ENCODE measurements at places on chromosomes 1 and 21.
A peak's percentile ranks its signal among the peaks of the same experiment; 100 is the strongest.

GRCh38 chr1:71755441-71755840 lies 526.9 kb downstream of the NEGR1 start:
- no peak for DNase-seq

- DNase-seq = no peak
These were observed 159.2 kb downstream of the PIGK start for GRCh38 chr1:77060000-77060399.

DNA sequence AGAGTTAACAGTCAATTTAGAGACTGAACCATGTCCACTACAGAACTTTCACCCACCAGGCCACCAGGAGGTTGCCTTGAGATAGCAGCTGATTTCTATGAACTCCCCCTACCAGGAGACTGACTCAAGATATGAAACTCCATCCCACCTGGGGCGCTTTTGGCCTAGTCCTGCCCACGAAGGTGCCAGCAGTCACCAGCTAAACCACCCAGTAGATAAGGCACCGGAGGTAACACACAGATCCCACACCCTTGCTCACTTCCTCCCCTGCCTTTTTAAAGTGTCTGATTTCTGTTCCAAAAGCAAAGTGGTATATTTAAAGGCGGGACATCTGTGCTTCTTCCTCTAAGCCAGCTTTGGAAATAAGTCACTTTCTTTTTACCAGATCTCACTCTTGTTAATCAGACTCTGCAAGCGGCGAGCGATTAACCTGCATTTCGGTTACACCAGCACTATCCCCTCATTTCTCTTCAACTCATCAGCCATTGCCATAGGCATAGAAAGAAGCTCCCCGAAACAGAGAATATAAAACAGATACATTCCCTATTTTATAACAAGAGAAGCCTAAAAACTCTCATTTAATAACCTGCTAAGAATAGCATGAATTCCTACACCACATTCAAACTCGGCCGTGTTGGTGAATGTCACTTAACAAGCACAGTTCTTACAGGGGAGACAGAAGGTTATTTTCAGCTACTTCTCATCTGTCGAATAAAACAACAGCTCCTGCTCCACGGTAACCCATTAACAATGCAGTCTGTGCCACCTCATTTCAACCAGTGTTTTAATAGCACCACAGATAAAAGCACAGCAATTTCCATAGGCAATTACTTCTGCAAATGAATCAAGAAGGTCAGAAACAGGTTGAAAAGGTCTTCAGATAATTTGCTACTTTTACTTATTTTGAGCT lies 318.1 kb downstream of the KCNH1 start:
- DNase-seq = no peak

- DNase-seq = peak; percentile 36
These were observed 46.6 kb downstream of the FCRL5 start for GRCh38 chr1:157505481-157506272.

DNA sequence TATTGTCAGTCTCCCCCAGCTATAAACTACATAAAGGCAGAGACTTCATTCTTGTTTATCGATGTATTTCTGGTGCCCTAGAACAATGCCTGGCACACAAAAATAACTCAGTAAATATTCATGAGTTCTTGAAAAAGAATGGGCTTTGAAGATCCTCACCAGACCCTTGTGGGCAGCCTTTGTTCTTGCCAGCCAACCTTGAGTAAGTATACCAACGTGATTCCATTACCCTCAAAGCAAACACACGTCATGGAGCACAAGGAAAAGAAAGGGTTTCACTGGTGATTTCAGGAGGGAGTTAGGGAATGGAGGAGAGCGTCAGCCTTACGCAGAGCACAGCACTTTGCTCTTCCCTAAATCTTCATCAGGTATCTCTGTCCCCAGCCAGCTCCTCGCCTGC lies 29.4 kb downstream of the NMNAT2 start:
- DNase-seq = no peak

DNA sequence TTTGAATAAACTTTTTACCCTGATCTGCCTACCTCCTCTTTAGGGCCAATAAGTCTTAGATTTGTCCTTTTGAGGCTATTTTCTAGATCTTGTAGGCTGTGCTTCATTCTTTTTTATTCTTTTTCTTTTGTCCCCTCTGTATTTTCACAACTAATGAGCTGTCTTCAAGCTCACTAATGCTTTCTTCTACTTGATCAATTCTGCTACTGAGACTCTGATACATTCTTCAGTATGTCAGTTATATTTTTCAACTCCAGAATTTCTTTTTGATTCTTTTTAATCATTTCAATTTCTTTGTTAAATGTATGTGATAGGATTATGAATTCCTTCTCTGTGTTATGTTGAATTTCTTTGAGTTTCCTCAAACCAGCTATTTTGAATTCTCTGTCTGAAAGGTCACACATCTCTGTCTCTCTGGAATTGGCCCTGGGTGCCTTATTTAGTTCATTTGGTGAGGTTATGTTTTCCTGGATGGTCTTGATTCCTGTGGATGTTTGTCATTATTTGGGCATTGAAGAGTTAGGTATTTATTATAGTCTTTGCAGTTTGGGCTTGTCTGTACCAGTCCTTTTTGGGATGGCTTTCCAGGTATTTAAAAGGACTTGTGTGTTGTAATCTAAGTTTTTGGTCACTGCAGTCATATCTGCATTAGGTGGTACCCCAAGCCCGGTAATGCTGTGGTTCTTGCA lies 11.2 kb upstream of the ATG4C start:
- DNase-seq = no peak

DNA sequence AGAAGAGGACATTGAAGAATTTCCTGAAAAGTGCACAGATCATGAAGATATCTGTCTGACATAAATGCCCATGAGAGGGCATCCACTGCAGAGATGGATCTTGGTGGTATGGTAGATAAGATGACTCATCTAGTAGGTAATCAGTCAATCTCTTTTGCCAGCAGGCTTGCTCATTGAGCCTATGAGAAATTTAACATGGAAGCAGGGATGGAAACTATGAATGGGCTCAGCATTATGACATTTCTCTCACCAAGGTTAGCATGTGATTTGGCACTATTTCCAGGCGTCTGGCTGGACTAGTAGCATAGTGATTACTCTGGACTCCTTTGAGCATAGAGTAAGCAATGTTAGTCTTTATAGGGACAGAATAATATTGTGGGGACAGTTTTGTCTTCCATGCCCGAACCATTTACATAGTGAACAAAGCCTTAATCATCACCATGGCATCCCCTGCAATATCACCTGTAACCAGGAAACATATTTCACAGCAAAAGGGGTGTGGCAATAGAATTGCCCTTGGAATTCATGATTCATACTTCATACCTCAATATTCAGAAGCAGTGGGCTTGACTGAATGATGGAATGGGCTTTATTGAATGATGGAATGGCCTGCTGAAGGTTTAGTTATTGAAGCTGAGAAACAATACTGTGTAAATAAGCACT lies 7.3 kb downstream of the OR2C3 start:
- DNase-seq = no peak

- DNase-seq = no peak
These were observed 27.6 kb upstream of the COL18A1 start for GRCh38 chr21:45377325-45377709.

GRCh38 chr1:8746554-8746953 lies 70.9 kb downstream of the RERE start:
- no peak for DNase-seq

DNA sequence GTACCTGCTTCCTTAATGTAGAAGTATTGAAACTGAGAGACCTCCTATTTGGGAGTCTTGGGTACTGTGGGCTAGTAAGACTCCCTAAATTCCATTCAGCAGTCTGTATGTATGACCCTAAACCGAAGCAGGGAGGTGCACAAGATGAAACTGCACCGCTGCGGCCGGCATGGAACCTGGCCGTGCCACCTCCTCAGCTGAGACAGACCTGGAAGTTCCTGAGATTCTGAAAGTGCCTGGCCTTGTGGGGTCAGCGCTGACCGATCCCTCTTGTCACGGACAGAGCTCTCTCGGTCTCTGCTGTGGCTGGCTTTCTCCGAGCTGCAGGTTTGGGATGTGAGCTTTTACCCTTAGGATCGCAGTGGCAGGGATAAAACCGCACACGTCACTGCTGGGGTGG lies 27.0 kb downstream of the PCNT start:
- no peak for DNase-seq

DNA sequence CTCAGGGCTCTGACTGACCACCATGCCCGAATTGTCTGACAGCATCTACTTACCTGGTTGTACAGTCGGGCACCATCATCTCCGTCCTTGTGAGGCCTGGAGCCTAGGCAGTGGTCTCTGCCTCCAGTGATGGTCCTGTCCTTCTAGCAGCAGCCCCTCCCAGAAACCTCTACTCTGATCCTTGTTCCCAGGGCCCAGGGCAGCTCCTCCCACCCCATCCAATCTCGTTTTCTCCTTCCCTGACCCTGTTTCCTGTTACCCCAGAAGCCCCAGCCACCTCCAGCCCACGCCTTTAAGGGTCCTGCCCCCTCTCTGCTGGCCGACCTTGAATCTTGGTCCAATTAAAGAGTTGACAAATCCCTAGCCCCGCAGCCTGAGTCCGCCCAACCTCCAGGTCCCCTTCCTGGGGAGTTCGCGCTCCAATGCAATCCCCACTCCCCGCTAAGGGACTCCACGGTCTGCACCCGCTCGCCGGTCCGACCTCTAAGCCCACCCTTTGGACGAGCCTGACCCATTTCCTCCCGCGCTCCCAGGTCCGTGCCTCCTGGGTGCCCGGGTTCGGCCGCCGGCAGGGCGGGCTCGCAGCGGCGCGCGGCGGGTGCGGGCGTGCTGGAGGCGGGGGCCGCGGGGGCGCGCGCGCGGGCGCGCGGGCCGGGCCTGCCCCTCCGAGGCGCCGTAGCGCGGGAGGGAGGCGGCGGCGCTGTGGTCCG lies at the start of gene B4GALT2:
TSS of gene B4GALT2 (plus strand) at position 660 of the 710 bp plus-strand sequence. CDS start 1,951 bp downstream, outside the sequence.
- peak; percentile 35 for DNase-seq

- DNase-seq = no peak
These were observed 357.2 kb downstream of the COL11A1 start for GRCh38 chr1:102751111-102751510.

DNA sequence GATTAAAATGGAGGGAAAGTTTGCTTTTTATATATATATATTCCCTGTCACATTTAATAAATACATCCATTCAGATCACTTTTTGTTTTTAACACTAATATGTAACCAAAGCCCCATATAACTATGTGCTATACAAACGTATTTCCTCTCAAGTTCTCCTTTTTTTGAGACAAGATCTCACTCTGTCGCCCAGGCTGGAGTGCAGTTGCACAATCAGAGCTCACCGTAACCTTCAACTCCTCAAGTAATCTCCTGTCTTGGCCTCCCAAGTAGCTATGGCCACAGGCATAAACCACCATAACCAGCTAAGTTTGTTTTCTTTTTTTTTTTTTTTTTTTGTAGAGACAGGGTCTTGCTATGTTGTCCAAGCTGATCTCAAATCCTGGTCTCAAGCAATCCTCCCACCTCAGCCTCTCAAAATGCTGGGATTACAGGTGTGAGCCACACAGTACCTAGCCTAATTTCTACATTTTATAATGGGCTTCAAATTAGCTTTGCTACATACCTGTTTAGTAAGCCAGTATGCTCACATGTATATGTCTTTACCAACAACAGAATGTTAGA lies 120.0 kb downstream of the TGFBR3 start:
- no peak for DNase-seq

- peak; percentile 37 for DNase-seq
These were observed 57.1 kb downstream of the TGFB2 start for GRCh38 chr1:218401998-218402785.

GRCh38 chr1:42691157-42691498 lies 8.9 kb downstream of the YBX1 start:
- no peak for DNase-seq

DNA sequence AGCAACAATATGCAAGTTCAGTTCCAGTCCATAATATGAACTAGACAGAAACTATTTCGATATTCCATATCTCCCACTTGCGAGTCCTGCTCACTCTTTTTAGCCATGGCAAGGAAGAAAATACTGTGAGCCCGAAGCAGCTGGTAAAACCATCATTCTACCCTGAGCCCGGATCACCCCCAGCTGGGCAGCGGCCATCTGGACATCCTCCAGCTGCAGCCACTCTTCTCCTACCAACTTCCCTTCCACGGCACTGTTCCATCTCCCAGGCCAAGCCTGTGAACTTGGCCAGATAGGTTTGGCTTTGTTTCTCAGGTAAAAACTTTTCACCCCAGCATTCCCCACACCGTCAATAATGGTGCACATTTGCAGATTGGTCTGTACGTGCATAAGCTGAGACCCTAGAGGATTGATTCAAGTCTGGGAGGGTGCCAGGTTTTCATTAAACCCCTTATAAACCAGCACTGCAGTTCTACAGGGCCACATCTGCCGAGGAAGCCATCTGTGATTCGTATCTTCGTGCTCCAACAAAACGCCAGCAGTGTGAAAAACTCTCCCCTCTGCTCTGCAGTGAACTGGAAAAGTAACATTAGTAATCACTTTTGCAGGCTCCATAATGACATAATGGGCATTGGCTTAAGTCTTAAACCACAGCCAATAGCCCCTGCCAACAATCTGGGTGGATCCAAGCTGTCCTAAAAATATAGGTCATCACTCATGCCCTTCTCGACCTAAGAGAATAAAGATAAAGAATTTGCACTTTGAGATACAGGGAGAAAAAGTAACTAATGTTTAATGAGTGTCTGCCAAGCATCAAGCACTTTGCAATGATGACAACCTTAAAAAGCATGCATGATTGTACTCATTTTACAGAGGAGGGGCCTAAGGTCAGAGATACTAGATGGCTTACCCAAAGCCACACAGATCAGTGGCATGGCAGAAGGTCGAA lies 205.1 kb downstream of the PLPP3 start:
- peak; percentile 82 for DNase-seq
